Renal pelvis (tissue), 12 donors: ENCODE measurements at places on chromosomes 4 and X. TPM values are rescaled to one million over a fixed set of nuclear protein-coding genes. Genes with fewer than 3 reads are reported as not detected.

The SLC39A8 gene
- polyA plus RNA-seq: 25.5 TPM

The MAGEA2B gene
- polyA plus RNA-seq: not detected

DNA sequence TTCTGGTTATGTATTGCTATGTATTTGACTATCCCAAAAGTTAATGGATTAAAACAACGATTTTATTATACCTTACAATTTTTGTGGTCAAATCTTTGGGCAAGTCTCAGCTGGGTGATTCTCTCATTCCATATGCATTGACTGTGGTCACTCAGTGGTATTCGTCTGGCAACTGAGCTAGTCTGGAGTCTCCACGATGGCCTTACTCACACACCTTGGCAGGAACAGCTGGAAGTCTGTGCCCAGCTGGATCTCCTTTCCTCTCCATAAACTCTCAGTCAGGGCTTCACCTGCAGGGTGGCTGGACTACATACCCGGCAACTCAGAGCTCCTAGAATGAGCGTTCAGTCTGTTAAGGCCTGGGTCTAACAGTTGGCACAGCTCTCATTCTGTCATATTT is 141.1 kb upstream of the WDFY3 start:
- no peak for DNase-seq

DNA sequence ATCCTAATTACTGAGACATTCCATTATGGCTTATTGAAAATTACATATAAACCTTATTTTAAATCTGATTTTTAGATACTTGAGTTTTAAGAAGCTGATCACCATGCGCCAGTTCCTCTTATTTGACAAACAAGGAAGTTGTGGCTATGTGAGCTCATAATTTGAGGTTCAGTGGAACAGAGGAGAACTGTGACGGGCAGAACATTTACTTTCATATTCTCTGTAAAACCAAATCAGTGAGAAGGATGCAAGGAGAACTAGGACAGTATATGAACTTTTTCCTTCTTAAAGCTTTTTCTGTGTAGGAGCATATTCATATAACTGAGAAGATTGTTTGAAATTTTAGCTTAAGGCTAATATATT is 25.3 kb downstream of the STIM2 start:
- DNase-seq: no peak

GRCh38 chrX:128464116-128464515 is 411.9 kb upstream of the ACTRT1 start:
- DNase-seq: no peak

GRCh38 chr4:3168029-3168428 is 80.9 kb upstream of the MSANTD1 start:
- no peak for DNase-seq

- DNase-seq: no peak
These were observed 399.9 kb upstream of the PITX2 start for GRCh38 chr4:111022758-111023157.

DNA sequence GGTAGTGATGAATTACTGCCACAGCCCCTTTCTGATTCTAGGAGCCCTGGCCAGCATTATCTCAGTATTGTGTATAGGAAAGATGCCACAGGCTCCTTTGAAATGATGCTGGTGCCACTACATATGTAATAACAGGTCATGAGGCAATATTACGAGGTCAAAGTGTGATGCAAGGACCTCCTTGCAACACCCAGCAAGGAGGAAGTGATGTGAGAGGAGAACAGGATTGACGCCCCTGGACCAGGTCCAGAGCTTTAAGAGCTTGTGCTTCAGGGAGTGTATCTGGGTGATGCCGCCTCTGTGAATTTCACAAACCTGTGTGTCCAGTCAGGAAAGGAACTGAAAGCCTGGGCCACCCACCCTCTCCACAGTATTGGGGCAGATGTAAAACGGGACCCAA is 261.8 kb downstream of the MID1IP1 start:
- DNase-seq: no peak

GRCh38 chr4:122334828-122335227 is 44.0 kb upstream of the ADAD1 start:
- DNase-seq: no peak

The GPC4 gene
- polyA plus RNA-seq: 21.5 TPM

The EDA gene
- 5.3 TPM for polyA plus RNA-seq

The TMEM255A gene
- polyA plus RNA-seq: 0.21 TPM

- no peak for DNase-seq
These were observed 335.1 kb downstream of the ANK2 start for GRCh38 chr4:113384600-113384999.

DNA sequence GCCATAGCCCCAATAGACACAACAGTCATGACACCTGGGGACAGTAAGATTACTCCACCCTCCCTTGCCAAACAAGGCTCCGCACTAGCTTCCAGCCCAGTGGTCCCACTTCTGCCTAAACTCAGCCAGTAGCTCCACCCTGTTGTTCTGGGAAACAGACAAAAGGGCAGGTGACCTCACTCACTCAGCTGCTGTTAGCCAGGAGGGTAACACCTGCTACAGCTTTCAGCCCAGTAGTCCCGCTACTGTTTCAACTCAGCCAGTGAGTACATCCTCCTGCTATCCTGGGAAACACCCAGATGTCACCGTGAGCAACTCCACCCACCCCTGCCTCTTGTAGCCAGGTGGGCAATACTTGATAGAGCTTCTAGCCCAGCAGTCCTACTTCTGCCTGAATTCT is 162.7 kb upstream of the CPXCR1 start:
- no peak for DNase-seq

- DNase-seq: no peak
These were observed 55.9 kb upstream of the ANTXR2 start for GRCh38 chr4:80128941-80129340.

GRCh38 chrX:19342331-19342906 is 1.3 kb upstream of the PDHA1 start:
- no peak for DNase-seq

GRCh38 chr4:143207555-143207954 is 22.8 kb downstream of the USP38 start:
- DNase-seq: no peak

The MSANTD1 gene
- polyA plus RNA-seq: 1.1 TPM

The CXCL6 gene
- polyA plus RNA-seq: not detected

The SEPSECS gene
- 21.4 TPM for polyA plus RNA-seq

- DNase-seq: no peak
These were observed 30.9 kb downstream of the MGST2 start for GRCh38 chr4:139696491-139696890.

DNA sequence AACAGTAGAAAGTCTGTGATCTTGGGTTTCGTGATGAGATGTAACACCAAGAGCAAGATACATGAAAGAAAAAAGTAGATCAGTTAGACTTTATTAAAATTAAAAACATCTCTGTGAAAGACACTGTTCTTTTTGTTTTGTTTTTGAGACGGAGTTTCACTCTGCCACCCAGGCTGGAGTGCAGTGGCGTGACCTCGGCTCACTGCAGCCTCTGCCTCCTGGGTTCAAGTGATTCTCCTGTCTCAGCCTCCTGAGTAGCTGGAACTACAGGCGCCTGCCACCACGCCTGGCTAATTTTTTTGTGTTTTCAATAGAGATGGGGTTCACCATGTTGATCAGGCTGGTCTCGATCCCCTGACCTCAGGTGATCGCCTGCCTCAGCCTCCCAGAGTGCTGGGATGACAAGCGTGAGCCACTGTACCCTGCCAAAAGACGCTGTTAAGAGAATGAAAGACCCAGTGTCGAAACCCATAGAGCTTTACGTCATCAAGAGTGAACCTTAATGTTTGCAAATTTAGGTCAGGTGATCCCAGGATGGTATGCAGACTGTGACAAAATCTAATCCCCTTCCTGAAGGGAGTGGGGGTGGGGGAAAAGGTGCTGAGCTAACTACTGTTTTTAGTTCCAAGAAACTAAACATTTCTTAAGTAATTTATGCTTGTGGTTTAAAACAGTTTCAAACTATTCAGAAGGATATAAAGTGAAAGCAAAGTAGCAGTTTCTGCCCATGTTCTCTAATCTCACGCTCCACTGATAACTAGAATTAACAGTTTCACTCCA is 8.0 kb downstream of the OFD1 start:
- DNase-seq: no peak

DNA sequence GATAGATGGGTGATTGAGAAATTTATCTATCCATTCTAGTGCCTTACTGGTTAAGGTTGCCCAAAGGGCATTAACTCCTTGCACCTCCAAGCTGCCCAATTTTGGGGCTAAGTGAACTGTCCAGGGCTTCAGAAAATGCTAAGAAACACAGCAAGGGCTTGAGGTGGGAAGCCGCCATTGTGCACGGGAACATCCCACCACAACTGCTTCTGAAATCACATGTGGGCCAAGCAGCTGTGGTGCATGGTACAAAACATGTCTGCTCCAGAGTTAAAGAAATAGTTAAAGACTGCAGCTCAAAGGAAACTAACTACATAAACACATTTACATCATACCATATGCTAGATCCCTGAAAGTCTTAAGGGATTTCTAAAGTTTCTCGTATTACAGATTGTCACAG is 144.3 kb upstream of the NDST3 start:
- no peak for DNase-seq

DNA sequence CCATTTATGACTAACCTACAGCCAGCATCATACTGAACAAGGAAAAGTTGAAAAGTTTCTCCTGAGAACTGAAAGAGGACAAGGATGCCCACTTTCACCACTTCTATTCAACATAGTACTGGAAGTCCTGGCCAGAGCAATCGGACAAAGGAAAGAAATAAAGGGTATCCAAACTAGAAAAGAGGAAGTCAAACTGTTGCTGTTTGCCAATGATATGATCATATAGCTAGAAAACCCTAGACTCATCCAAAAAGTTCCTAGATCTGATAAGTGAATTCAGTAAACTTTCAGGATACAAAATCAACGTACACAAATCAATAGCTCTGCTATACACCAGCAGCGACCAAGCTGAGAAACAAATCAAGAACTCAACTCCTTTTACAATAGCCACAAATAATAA is 64.5 kb downstream of the CENPC start:
- no peak for DNase-seq

DNA sequence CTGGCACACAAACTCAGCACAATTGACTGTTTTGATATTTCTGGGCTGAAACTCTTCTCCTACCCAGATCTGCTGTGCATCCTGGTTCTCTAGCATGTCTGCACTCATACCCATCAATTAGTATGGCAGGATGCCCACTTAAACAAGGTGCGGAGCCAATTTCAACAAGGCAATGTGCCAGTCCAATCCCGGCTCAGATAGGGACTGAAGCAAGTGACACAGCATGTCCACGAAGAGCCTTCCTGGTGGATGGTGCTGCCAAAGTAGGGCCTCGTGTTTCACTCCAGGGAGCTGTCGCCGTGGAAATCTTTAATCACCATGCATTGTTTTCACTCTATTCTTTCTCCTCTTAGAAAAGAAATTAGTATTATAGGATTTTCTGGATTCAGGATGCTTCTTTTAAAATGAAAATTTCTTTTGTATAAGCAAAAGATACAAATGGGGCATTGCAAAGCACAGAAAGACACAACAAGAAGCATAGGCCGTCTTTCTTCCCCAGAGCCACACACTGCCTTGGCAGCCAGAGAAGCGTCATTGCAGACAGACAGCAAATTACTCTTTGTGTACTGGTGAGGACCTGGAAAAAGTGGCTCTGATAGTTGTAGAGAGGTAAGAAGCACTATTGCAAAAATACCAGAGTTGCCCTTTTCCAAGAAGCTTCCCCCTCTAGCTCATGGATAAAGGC is 40.6 kb upstream of the LSM6 start:
- no peak for DNase-seq

The NPNT gene
- 181 TPM for polyA plus RNA-seq
